ENCODE measurements at places on chromosomes 16 and 17.

DNA sequence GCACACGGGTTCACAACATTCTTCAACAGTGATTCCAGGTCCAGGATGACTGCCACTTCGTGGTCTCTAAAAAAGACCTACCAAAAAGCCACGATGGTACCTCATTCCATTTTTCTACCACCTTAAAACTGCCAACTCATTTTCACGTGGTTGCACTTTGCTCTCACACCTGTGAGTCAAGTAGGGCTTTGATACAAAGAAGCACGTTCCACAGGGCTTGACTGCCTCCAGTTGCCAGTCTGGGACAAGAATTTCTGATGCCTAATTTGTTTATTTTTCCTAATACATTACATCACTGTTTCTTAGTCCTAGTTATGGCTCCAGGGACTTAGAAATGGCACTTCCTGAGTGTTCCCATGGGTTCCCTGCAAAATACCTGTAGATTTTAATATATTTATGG lies 911.6 kb upstream of the EEF2KMT start:
- DNase-seq, result no peak

DNA sequence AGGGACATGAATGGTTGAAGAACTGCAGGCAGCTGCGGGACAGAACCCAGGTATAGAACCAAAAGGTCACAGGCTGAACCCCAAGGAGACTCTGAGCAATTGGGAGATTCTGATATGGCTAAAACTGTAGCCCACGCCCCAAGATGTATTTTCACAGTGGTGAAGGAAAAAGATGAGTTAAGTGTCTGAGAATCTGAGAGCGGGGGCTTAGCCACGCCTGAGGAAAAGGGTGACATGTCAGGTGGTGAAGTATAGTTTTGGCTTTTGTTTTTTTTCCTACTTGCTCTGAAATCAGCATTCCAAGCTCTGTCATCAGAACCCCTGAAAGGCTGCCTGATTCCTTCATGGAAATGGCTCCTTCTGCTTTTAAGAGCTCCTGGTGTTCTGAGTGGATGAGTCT lies 73.3 kb downstream of the AKAP1 start:
- DNase-seq, result no peak

DNA sequence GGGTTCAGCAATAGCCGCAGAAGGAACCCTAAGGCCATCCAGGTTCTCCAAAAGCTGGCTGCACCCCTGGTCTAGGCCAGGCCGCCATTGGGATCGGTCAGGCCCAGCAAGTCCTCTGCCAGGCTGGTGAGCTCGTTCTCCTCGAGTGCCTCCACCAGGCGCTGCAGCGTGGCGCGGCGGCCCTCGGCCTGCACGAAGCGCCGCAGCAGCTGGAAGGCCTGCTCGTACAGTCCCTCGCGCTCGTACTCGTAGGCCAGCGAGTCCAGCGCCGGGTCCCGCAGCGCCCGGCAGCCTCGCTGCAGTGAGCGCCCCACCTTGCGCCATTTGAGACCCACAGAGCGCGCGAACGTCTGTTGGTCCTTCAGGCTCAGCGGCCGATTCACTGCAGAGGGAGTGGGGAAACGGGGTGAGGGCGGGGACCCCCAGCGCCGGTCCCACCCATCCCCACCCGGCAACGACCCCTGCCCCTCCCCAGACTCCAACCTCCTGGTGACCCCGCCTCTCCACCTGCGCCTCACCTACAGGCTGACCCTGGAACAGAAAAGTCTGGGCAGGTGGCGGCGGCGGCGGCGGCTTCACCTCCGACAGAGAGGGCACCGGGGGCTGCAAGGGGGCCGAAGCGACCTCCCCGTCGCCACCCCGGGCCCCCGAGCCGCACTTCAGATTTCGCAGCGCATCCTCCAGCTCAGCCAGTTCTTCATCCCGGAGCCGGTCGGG lies 3.9 kb upstream of the B3GNT9 start:
- peak; percentile 58 for DNase-seq

GRCh38 chr16:2243031-2243528 lies 6.8 kb downstream of the DNASE1L2 start:
- DNase-seq, result peak; percentile 69

DNA sequence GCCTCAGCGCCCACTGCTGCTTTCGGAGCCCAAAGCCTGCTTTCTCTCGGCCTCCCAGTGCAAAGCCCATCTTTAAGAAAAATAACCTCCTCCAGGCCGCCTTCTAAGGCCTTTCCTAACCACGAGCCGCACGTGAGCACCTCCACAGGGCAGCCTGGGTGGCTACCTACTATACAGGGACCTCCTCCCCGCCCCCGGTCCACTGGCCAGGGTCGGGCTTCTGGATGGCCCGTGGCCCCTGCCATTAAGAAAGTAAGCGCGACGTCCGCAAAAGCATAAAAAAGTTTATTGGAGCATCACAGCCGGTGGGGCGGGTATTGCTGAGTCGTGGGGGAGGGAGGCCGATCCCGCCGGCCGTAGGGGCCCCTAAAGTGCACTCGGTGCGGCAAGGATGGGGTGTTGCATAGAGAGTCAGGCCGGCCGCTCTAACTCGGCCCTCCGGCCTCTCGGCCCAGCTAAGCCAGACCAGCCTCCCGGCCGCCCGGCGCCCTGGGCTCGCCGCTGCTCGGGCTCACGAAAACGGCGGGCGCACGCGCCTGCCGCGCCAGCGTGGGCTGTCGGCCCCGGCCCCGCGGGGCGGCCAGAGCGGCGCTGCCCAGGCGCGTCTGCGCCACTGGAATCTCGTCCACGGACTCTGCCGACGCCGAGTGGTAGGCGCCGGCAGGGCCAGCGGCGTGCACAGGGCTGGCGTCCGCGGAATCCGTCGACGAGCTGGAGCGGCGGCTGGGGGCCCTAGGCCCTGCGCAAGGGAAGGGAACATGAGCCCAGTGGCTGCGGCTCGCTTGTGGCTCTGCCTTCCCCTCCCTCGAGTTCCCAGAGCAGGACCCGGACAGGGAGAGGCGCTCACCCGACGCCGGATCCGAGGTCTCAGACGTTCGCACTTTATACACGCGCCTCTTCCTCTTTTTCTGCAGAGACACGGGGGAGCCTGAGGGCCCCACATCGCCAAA lies 1.1 kb upstream of the TPPP3 start:
- peak; percentile 69 for DNase-seq

GRCh38 chr16:17203424-17203823 lies 267.3 kb downstream of the XYLT1 start:
- no peak for DNase-seq

GRCh38 chr16:76913046-76913445 lies 277.9 kb upstream of the MON1B start:
- no peak for DNase-seq

- peak; percentile 96 for DNase-seq
Measured at GRCh38 chr16:23835390-23836077, at the start of gene PRKCB. Gene PRKCB (plus strand): TSS chr16:23835983.

DNA sequence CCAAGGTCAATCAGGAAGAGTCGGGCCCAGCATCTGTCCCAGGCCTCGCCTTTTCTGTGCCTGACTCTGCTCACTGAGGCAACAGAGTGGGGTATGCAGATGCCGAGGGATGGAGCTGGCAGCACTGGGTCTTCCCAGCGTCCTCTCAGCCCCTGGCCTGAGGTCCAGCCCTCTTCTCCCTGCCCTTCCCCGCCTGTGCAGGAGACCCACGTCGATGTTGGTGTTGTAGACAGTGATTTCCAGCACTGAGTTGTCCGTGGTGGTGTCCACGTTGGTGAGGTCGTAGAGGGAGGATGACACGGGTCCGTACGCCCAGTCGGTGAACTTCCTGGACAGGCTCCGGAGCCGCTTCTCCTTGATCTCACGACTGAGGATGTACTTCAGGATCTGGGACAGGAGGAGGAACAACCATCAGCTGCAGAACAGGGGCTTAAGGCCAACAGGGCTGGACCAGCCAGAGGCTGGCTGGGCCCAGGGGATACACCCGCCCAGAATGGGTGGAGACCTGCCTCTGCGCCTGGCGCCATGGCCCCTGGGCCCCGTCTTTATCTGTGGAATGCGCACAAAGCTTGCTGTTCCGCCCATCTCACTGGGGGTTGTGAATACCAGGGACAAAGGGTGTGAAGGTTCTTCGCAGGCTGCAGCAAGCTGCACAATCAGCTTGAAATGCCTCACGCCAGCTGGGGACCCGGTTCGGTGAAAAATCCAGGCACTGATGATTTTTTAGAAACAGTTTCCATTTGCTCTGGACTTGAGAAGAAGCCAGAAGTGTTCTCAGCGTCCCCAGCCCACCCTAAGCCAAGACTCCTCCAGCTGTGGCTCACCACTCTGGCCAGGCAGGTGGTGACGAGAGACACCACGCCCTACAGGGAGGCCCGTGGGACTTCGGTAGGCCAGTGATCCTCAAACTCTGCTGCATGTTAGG lies 27.5 kb downstream of the TRPV3 start:
- peak; percentile 51 for DNase-seq

- DNase-seq, result no peak
Measured at GRCh38 chr17:57752031-57752905, 7.2 kb upstream of the CCDC182 start.

DNA sequence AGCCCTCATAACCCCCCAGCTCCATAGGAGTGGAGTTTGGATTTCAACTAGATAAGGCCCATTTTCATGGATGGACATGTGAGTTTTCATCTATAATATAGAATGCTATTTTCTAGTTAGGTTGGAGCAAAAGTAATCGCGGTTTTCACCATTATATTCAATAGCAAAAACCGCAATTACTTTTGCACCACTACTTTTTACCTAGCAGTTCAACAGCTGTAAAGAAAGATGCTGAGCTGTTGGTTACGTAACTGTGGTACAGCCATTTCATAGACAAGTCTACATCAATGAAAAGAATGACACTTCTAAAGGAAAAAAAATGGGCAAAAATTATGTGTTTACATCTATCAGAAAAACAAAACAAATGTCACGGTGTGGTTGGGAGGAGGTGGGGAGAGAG lies 507.7 kb downstream of the MAF start:
- no peak for DNase-seq
